Stimulated activated CD4-positive, alpha-beta T cell treated with anti-CD3 and anti-CD28 coated beads, Interleukin-4, amount 100 ng/mL, for 24 hours (primary cell): ENCODE measurements at places on chromosomes 16 and 17.
A peak's percentile ranks its signal among the peaks of the same experiment; 100 is the strongest.

DNA sequence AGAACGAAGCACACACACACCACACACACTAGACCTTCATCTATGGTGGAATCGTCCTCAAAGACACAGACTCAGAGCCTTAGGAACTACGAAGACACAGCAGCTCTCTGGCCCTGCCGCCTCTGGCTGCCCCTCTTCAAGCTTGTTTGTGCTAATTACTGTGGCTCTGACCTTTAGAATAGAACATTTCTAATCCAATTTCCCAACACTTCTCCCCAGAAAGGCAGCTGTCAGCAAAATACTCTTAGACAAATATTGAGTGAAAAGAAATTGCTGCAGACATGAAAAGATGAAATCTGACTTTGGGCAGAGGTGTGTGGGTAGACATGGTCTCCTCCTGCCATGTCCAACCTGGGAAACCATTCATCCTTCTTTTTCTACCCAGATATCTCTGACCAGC lies 152.0 kb upstream of the DNAH9 start:
- DNase-seq, result no peak

DNA sequence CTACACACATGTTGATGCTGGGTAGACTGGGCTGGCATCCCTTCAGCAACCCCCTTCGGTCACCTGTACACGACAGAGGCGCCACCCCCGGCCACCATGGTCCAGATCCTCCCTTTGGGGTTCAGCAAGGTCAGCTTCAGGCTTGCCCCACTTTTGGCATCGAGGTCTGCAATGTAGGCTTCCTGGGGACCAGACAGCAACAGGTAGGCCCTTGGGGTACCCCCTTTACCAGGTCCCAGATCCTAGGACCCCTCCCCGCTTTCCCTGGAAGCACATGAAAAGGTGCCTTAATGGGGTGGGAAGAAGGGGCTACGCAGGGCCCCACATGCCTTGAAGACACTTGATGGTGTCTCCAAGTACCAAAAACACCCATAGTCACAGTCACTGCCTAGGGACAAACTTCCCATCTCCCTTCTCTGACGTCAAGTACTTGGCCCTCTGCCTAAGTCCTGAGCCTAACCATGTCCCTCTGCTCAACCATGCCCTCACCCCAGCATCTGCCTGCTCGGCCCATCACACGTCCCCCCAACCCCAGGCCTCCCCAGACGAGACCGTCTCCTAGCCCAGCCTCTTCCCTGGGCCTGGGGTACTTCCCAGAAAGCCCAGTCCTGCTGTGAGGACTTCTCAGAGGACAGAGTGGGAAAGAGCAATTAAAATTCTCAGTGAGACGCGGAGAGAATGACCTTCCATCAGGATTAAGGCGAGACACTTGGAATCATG lies 12.1 kb downstream of the ACLY start:
- DNase-seq, result no peak

- no peak for DNase-seq
Observed at GRCh38 chr16:11277607-11278337, 1.5 kb upstream of the PRM2 start.

- DNase-seq, result no peak
Observed at GRCh38 chr16:89191033-89191900, 9.1 kb downstream of the SLC22A31 start.

- DNase-seq, result peak; percentile 26
Observed at GRCh38 chr17:35898283-35899070, 18.3 kb upstream of the CCL5 start.
